ENCODE measurements at places on chromosomes 2 and 18.
A peak's percentile ranks its signal among the peaks of the same experiment; 100 is the strongest.

GRCh38 chr2:28463211-28463816, 32.5 kb upstream of the PLB1 start:
- DNase-seq, result no peak

- DNase-seq, result no peak
Measured at GRCh38 chr2:109375656-109376055, 238.1 kb downstream of the SEPTIN10 start.

- DNase-seq, result no peak
Measured at GRCh38 chr2:142223309-142223708, 92.5 kb upstream of the LRP1B start.

GRCh38 chr2:158269143-158269542, 167.5 kb downstream of the UPP2 start:
- DNase-seq, result no peak

DNA sequence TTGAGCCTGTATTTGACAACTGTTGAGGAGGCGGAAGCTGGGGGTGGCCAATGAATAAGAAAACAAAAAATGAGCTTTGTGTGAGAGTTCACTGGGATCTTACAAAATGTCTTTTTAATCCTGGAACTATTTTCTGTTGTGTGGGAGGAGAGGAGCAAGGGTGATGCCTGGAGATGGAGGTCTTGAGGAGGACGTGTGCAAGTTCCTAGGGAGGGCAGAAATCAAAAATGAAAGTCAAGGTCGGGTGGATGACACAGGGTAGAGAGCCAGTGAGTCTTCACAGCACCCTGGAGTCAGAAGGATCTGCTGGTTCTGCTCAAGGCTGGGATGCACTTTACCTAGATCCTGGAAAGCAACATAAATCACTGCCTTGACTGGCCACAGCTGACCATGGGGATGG, 180.3 kb upstream of the PKDCC start:
- no peak for DNase-seq

- DNase-seq, result no peak
Measured at GRCh38 chr18:38807915-38808314, 1242.3 kb upstream of the CELF4 start.

DNA sequence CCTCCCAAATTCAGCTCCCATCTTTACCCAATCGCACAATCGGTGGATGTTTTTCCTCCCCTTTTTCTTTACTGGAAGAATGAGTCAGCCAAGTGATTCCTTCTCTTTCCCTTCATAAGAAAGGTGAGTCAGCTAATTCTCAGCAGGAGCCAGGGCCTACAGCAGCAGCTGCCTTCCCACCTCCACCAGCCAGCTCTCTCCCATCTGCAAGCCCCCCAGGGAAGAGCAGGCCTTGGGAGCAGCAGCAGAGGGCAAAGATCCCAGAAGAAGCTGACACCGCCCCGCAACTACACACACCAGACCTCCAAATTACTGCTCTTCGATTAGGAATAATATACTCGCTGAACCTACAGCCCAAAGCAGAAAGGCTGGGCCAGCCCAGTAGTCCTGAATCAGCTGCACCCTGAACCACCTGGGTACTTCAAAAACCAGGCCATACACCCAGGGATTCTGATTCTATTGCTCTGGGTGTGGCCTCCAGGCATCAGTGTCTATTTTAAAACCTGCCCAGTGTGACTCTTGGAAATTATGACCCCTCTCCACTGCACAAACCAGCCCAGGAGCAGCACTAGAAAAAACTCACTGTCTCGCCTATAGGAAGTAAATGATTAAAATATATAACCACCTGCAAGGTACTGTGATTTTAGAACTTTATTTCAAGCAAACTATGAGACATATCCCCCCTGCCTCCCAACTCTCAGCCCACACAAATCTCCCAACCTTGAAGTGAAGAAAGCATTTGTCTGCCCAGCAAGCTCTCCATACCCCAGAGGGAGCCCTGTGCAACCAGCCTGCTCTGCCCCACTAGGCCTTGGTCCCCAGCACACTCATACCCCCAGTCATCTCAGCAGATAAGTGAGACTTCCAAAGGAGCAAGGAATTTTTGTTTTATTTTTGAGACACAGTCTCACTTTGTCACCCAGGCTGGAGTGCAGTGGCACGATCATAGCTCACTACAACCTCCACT, 7.3 kb downstream of the SFXN5 start:
- no peak for DNase-seq

DNA sequence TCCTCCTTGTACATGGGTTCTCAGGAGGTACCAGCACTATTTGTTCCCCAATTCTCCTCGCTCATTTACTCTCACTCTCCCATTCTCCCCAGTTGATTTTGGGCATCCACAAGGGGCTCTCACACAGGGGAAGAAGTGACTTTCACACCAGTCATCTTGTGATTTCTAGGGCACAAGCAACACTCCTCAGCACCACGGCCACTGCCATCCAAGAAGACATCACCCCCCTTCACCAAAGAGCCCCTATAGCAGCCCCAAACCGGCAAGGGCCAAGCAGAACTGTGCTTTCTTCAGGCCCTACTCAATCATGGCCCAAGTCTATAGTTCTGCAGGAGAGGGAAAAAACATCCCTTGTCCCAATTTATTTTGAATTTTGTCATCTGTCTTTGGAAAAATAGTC, 209.2 kb upstream of the ARL4C start:
- no peak for DNase-seq

DNA sequence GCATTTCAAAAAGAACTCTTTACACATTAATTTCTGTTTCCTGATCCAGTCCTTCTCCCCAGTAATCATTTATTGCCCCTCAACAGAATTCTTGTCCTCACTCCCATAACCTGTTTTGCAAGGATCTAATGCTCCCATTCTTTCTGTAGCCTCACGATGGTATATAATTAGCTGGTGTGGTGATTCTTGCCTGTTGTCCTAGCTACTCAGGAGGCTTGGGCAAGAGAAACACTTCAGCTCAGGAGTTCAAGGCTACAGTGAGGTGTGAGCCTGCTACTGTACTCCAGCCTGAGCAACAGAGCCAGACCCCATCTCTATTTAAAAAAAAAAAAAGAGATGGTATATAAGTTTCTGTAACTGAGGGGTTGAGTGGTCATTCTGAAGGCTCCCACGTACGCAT, 7.7 kb upstream of the TRAPPC8 start:
- no peak for DNase-seq

DNA sequence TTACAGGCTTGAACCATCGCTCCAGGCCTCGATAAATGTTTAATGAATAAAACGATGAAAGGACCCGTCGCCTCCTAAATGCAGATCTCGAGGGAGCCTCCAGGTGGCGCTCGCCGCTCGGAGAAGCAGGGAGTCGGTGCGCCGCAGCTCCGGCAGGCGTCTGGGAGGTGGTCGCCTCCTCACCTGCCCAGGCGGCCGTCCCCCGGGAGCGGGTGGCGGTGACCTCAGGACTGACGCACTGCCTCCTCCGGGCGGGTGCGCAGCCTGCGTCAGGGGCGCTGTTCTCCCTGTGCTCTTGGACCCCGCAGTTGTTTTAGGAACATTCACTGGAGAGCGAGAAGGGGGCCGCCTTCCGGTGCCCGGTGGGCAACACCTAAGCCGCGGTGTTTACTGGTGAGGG, 38.6 kb upstream of the POLE4 start:
- peak; percentile 48 for DNase-seq

DNA sequence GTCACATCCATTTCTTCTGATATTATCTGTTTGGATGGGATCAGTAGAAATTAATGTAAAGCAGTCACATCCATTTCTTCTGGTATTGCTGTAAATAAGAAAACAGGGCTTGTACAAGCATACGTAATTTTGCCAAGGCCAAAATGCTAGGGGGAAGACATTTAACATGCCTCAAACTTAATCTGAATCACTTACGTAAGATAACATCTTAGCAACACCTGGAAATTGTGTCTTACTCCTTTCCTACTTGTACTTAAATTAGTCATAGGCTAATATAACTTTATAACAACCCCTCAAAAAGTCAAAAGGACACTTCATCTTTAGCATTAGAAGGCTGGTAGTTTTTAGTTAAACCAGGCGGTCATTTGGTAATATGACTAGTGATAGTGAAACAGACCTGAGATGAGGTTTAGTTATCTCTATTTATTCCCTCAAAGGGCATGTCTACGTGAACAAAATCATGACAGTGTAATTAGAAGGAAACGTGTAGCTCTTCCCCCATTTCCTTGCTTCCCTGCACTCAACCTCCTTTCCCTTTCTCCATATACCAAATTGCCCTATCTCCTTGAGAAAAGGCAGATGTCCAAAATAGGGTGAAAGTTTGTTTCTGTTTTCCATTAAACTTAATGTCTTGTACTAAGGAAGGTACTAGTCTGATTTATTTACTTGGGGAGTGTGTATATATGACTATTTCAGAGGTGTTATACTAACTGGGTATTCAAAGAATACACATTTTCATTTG, 99.3 kb upstream of the FZD5 start:
- DNase-seq, result no peak

DNA sequence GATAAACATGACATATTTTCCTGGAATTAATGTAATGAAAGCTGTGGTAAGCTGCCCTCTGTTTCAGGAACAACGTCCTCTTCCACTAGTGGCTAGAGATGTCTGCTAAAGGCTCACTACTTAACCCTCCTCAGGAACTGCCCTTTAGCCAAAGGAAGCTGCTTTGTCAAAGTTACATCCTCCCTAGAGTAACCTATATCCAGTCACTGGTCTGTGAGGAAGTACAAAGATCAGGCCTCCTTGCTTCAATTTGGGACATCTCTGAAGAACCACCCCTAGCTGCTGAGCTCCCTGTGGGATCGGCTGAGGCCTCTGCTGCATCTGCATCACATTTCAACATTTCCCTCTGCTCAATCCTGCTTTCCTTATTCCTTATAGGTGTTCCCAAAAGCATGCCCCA, 107.8 kb downstream of the PRELID3A start:
- DNase-seq, result no peak

GRCh38 chr2:43368483-43369385, 142.3 kb upstream of the ZFP36L2 start:
- no peak for DNase-seq
